ENCODE measurements at places on chromosomes 6 and 20.

DNA sequence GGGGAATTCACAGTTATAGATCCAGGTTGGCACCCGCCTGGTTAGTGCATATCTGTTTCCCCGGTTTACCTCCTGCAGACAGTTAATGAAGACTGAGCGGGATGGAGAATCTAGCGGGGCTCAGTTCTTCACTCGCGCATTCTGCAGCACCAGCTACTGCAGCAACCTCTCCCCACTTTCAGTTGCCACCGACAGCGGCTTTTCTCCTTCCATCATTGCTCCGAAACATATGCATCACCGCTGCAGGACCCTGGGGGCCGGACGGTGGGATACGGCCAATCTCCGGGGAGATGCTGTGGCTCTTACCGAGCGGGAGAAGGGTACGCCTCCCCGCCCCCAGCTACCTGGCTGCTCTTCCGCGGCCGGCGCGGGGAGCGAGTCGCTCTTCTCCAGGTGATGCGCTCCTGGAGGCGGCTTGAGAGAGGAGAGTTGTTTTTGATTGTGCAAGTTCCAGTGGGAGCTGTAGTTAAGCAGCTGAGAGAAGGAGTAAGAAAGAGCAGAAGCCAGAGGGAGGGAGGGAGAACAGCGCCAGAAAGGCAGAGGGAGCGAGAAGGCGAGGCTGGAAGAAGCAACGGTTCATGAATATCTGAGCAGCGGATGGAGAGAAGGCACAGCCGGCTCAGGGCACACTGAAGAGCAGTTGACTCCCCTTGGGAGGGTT is at the start of gene SGK1:
TSS of gene SGK1 (minus strand) at position 642 of the 661 bp plus-strand sequence. CDS start 652 bp downstream, outside the sequence.
- peak; percentile 7 for DNase-seq

DNA sequence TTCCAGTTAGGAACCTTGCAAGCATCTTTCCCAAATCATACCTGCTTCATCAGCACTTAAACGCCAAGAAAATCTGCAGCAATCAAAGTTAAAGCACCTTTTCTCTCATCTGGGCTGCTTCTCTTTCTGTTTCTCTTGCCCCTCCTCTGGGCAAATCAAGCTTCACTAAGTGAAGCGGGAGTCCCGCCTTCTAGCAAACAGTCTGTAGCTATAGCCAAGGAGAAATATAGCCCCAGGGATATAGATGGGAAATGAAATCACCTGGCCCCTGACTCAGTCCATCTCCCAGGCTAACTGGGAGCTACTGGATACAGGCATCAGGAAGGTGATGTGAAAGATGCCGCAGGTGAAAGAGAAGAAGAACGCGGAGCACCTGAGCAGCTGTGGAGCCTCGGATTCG is 481.9 kb downstream of the C6orf118 start:
- DNase-seq: no peak

DNA sequence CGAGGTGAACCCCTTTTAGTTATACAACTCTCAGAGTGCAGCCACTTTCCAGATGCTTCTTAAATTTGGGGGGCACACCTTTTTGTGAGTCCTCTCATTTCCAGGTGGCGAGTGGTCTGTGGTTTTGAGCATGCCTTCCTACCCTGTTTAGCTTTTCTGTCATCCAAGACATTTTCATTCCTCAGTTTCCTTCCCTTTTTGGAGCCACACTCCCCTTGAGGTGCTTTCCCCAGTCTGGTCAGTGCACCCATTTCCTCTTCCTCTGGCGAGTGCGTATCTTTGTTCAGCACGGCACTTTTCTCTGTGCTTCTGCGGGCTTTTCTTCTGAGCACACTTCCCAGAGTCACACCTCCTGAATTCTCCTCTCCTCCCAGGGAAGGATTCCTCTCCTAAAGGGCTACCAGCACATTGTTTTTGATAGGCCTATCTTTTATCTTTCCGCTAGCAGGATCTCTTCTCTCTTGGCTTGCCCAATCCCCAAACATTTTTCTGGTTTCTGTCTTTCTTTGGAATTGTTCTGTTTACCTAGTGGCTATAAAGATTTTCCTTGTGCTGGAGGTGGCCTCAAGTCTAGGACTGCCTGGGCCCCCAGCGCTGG is 1.4 kb downstream of the PHF20 start:
- peak; percentile 47 for DNase-seq

DNA sequence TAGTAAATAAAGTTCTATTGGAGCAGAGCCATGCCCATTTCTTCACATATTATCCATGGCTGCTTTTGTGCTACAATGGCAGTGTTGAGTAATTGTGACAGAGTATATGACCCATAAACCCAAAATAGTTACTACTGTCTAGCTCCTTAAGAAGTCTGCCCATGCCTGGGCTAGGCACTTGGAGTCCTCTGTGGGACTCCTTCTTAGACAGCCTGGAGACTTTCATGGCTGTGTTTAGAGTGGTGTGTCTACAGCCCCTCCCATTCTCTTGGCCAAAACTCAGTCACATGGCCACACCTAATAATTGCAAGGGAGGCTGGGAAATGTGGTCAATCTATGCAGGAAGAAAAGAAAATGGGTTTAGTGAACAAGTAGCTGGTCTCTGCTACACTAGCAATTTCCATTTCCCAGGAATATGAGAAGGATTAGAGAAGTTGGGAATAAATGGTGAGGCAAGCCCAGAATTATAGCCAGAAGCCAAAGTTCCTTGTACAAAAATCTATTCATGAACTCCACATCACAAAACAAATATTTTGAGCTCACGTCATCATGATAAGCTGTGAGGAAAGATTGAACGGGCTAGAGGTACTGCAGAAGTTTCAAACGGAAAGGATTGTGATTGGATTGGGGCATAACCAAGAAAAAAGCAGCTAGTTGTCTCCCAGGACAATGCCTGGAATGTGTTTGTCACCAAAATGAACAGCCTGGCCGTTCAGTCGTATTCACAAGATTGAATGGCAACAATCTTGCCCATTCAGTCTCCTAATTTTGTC is 251.8 kb upstream of the PLN start:
- DNase-seq: no peak

GRCh38 chr6:159762681-159763293 is 942 bp downstream of the ACAT2 start:
- peak; percentile 15 for DNase-seq

DNA sequence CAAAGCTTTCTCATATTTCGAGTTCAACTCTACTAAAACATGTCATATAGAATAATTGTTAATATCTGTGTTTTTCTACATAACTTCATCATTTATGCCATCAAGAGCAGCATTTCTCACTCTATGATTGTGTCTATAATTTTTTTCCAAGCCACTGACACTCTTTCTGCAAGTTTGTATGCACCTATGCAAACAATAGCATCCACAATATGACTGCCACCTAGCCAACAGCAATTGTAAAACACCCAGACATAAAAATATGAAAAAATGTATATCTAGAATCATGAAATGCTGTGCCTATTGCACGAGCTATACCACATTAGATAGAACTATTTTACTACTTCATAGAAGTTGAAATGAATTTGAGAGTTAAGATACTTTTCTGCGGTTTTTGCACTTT is 286.5 kb upstream of the MARCKS start:
- no peak for DNase-seq

GRCh38 chr6:80425089-80425823 is 318.8 kb downstream of the BCKDHB start:
- DNase-seq: no peak

GRCh38 chr6:167097770-167098169 is 25.1 kb upstream of the CCR6 start:
- no peak for DNase-seq

DNA sequence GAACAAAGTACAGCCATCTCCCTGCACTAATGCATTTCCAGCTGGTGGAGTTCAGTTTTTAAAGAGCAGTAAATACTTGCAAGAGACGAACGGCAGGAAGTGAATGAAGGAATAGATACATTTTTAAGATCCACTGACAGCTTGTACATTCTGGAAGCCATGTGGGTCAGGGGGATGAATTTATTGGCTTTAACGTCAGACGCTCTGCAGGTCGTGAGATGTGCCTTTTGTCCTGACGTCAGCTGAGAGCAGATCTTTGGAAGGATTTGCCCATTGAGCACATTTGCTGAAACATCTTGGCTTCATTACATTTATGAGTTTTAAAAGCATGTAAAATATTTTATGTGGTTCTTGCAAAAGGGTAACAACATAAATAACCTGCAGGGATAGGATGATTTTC is 29.5 kb upstream of the SALL4 start:
- DNase-seq: no peak

GRCh38 chr20:46602429-46602828 is 48.8 kb downstream of the SLC13A3 start:
- DNase-seq: no peak

DNA sequence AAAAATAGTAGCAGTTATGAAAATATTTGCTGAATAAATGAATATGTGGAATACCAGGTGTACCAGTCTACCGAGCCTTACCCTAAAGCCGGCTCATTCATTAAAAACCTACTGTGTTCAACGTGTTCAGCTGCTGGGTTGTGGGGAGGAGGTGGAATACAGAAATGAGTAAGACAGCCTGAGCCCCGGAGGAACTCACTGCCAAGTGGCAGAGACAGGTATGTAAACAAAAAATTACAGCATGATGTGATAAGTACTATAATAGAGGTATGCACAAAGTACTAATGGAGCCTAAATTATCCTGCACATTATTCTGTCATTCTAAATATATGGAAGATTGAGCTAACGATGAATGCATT is 6.8 kb upstream of the ADTRP start:
- DNase-seq: peak; percentile 46

DNA sequence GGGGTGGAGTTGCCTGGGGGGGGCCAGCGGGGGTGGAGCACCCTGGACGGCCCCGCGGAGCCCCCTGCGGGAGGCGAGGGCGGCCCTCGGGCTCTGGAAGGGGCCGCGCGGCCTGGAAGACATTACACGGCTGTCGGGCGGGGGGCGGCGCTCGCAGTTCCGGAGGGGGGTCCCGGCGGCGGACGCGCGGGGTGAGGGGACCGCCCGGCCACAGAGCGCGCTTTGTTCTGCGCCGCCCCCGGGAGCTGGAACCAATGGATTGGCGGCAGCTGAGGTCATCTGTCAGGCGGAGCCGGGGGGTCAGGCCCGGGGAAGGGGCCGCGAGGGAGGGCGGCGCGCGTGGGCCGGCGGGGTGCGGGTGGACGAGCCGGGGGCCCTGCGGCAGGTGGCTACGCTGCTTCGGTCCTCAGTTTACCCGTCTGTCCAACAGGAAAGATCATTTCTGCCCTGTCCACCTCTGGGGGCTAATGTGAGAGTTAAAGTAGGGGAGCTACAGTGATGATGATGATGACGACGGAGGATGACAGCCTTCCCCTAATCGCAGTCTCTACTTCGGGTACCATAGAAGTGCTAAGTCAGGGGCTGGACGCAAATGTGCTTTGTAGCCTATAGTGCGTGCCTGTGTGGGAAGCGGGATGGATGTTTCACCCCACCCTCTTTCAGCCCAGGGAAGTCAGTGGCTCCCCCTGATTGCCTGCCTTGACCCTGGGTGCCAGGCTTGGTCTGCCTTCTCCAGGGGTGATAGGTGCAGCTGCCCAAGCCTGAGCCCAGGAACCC is 10.4 kb downstream of the SRXN1 start:
- no peak for DNase-seq

DNA sequence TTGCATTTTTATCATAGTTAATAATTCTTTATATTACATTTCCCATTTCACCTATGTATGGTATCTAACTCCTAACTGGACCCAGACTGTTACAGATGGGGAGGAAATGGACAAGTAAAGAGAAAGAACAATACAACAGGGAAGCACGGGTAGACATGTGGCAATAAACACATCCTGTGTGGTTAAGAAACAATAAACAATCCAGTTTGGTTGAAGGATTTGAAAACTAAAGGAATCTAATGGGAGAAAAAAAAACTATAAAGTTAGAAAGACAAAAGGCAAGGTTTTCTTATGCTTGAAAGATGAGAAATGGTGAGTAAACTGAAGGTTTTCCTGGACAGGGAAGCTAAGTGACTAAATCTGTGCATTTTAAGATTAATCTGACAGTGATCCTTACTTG is 34.9 kb upstream of the ALDH8A1 start:
- DNase-seq: no peak

GRCh38 chr20:9514461-9515213 is at the start of gene LAMP5:
TSS of gene LAMP5 (plus strand) at chr20:9514590. CDS start at chr20:9514853, 263 bp downstream.
- no peak for DNase-seq

DNA sequence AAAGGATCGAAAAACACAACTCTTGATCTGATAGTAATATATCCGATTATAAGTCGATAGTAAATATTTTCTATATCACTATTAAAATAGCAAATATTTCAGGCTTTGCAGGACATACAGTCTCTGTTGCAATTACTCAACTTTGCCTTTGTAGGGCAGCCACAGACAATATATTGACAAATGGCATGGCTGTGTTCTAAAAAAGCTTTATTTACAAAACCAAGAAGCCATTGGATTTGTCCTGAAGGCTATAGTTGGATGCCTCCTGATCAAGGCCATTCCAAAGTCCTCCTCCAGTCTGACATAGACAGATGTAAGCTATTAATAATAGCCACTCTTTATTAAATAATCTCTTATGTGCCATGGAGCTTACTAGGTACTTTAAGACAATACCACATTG is 5.9 kb downstream of the OCSTAMP start:
- DNase-seq: no peak

DNA sequence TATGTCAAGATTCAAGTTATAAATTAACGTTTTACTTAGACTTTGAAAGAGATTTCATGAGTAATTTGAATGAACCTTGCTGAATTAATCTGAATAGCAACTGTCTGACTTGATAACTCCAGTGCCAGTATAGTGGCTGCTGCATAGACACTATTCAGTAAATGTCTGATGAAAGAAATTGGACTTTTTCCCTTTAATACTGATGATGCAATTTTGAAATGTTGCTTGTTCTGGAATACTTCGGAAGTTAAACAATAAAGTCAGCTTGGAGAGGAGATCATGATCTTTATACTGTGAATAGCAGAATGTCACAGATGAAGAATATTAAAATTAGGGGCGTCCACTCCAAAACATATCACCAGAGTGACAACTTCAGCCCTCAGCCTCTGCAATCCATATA is 3.6 kb upstream of the PGBD1 start:
- no peak for DNase-seq

DNA sequence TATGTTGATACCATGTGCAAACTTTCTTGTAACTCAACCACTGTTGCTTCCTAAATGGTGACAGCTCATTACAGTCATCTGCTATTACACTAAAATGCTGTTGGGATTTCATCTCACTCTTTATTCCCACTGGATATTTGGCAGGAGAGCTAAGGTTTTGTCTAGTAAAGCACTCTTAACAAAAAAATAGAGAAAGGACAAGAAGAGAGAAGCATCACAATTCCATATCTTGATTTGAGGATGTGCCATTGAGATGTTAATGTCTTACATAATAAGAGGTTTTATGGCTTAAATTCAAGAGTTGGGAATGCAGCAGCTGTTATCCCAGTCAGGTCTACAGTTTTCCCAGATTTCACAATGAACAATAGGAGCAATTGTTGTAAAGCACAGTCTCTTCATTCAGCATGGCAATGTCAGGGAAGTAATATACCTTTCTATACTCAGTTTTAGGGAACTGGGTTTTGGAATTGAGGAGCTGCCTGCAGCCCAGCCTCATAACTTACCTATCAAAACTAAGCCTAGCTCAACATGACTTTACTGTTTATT is 134.9 kb downstream of the ISM1 start:
- no peak for DNase-seq

DNA sequence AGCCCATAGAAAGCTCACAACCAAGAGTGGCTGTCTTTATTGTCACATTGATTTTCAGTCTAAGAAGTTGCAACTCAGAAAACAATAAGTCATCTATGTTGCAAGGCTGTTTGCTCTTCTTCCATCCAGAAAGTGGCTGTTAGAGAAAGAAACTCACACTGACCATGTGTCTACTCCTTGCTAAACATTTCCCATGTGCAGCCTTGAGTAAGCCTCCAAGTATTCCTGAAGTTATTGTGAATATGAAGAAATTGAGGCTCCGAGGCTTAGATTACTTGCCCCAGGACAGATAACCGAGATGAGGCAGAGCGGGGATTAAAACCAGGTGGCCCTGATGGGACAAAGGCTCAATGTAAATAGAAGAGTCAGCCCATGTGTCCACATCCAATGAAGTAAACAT is 105.0 kb downstream of the SPTLC3 start:
- DNase-seq: no peak

All from activated CD4-positive, alpha-beta T cell treated with anti-CD3 and anti-CD28 coated beads, Interleukin-2, amount 50 U/mL, for 48 hours (primary cell).